ENCODE measurements at places on chromosomes 3 and 15.
A peak's percentile ranks its signal among the peaks of the same experiment; 100 is the strongest.

DNA sequence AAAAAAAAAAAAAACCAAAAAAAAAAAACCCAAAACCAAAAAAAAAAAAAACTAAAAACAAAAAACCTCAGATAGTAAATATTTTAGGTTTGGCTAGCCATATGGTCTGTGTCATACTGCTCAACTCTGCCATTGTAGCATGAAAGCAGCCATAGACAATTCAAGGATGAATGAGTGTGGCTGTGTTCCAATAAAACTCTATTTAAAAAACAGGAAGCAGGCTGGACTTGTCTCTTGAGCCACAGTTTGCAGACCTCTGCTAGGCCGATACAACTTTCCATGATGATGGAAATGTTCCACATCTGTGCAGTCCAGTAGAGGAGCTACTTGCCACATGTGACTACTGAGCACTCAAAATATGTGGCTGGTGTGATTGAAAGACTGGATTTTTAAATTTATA, 11.1 kb downstream of the EFCAB12 start:
- DNase-seq = no peak

GRCh38 chr15:35381328-35381727, 164.6 kb downstream of the DPH6 start:
- no peak for DNase-seq

DNA sequence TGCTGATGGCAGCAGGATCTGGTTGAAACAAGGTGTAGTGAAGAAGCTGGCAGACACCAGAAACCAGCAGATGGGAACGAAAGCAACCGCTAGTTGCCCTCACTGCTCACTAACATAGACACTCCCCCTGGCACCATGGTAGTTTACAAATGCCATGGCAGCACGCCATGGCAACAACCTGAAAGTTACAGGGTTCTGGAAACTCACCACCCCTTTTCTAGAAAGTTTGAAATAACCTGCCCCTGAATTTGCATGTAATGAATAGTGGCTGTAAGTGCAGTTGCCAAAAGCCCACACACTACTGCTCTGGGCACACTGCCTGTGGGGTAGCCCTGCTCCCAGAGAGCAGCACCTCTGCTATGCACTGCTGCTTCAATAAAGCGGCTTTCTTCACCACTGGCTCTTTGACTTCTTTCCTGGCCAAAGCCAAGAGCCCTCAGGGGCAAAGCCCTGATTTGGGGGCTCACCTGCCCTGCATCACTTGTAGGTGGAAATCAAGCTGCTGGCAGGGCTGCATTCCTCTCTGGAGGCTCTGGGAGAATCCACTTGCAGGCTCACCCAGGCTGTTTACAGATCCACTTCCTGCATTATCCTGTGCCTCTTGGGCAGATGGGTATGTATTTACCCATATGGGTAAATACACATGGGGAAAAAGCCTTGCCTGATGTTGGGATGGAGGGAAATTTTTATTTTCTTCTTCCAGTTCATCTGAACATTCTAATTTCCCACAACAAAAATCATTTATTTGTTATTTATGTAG, 2.0 kb upstream of the GP9 start:
- no peak for DNase-seq

DNA sequence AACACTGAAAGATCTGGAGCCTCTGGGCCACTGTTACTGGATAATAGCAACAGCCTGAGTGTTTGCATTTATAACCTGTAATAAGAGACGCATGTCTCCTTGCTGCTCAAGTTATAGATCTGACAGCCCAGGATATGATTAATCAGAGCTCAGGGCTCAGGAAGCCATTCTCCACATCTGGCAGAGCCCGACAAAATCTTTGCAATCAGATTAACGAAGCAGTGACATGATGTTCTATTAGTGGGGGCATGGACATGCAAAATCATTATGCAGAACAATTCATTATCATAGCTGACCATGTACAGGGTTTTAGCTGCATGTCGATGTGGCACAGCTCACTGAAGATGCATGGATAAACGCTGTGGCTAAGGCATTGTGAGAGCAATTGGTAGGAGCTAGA, 730.3 kb downstream of the ZNF385D start:
- DNase-seq = no peak

GRCh38 chr3:126184465-126185000, 4.1 kb upstream of the ALDH1L1 start:
- DNase-seq = no peak

- DNase-seq = no peak
These were observed 27.6 kb downstream of the SLC4A7 start for GRCh38 chr3:27456554-27456953.

DNA sequence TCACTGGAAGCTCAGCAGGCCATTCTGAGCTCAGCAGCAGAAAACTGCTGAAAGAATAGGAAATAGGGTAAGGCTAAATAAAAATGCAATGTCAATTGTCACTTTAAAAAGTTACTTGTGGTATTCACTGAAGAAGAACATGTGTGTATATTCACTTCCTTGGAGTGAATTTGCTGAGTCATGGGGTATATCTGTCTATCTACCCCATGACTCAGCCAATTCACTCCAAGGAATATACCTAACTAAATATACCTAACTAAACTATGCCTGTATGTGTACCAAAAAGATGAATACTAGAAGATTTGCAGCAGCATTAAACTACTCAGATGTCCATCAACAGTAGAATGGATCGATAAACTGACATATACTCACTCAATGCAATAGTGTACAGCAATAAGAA, 69.5 kb upstream of the KCNAB1 start:
- no peak for DNase-seq

GRCh38 chr3:186241910-186242821, 119.9 kb downstream of the DGKG start:
- DNase-seq = peak; percentile 65

DNA sequence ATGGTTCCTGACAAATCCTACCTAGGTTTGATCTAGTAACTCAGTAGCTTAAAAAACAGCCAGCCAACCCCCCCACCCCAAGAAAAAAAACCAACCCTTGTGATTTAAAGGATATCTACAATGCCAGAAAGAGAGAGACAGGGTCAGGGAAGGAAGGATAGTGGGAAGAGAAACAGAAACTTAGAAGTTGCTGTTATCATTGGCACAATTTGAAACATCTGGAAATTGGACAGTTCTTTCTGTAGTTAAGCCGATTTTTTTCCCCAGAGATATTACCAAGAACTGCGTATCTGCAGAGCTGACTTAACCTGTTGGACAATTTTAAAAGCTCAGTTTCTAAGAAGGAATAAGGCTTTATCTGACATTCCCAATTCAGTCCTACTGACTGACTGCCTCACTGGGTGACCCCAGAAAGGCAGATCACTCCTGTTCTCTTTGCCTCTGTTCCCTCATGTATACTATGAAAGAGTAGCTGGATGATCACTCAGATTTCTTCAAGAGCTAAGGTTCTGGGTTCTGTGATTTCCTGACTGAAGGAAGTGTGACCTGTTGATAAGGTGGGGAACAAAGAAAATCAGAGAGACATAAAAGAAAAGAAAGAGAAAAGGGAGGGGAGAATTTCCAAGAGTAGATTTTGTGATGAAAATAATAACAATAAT, 128.3 kb downstream of the MAP2K5 start:
- no peak for DNase-seq

- no peak for DNase-seq
These were observed 85.3 kb downstream of the TRAK1 start for GRCh38 chr3:42176242-42177034.

DNA sequence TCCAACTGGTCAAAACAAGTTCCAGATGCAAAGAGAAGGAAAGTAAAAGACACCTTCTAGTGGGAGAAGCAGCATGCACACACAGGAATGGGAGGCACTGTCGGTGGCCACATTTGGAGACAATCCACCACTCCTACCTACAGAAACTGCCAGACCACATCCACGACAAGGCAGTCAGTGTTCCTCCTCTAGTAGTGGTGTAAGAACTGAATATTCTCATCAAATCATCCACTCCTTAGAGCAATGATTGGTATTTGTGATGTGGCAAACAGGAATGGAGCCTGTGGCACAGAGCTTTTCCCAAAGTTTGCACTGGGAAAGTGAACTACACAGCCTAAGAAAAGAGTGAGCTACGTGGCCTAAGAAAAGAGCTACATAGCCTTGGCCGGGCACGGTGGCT, 5.1 kb upstream of the SPINT1 start:
- no peak for DNase-seq

- DNase-seq = no peak
These were observed 22.6 kb upstream of the PEX5L start for GRCh38 chr3:180059356-180059755.

DNA sequence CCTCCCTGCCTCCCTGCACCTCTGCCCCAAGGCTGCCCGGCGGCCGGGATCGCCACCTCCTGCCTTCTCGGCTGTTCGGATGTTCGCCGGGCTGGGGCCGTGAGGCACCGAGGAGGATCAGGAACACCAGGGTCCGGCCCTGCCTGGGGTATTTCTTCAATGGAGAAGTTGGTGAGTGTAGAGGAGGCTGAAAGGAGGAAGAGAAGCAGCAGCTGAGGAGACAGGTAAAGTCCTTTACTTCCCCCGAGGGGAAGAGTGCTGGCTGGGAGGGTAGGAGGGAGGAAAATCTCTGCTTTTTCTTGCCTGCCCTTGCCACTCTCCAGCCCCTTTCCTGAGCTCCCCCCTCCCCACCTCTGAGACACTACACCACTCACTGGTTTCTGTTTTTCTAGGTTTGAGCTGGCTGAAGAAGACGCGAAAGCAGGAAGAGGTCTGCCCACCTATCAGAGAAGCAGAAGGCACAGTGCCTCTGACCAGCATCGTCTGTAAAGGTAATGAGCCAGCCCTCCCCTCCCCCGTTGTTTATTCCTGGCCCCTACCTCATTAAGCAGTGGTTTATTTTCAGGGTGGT, 519 bp downstream of the ASB7 start:
- DNase-seq = peak; percentile 42

GRCh38 chr15:87916208-87916607, 340.3 kb downstream of the NTRK3 start:
- no peak for DNase-seq

- no peak for DNase-seq
These were observed 526.4 kb downstream of the SOX2 start for GRCh38 chr3:182238126-182238525.

DNA sequence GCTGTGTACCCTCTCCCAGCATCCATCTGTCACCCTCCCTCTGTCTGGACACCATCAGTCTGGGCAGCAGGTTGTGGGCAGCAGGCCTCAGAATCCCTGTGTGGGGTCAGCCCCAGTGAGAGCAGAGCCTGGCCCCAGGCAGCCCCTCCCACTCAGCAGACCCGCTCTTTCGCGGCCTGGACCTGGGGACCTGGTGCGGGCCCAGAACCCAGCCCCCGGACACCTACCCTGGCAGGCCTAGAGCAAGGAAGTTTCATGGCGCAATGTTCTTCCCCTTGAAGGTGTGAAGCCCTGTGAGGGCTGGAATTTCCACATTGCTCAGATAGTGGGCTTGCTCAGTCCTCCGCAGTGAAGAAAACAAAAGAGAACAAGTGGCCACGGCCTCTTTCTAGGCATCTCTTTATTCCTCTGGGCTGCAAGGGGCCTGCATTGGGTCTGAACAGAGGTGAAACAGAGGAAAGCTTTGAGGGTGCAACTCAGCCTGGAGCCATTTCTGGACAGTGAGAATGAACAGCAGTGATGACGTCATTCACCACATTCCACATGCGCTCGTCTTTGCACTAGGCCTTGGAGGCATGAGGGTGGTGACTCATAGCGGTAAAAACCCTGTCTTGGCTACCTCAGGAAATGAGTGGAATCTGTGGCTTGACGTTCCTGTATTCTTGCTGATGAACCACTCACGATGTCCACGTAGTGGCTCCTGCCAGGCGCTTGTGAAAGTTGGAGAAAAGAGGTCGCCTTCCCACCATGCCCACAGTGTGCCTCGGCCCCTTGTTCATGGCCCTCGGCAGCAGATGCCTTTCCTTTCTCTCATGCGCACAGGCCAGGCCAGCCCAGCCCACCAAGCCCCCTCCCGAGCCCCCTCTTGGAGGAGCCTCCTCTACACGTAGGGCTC, 66.1 kb downstream of the SLC30A4 start:
- peak; percentile 72 for DNase-seq

GRCh38 chr3:66411961-66412887, 88.6 kb downstream of the LRIG1 start:
- DNase-seq = no peak

- DNase-seq = no peak
These were observed 27.2 kb upstream of the WDR5B start for GRCh38 chr3:122443090-122443489.

DNA sequence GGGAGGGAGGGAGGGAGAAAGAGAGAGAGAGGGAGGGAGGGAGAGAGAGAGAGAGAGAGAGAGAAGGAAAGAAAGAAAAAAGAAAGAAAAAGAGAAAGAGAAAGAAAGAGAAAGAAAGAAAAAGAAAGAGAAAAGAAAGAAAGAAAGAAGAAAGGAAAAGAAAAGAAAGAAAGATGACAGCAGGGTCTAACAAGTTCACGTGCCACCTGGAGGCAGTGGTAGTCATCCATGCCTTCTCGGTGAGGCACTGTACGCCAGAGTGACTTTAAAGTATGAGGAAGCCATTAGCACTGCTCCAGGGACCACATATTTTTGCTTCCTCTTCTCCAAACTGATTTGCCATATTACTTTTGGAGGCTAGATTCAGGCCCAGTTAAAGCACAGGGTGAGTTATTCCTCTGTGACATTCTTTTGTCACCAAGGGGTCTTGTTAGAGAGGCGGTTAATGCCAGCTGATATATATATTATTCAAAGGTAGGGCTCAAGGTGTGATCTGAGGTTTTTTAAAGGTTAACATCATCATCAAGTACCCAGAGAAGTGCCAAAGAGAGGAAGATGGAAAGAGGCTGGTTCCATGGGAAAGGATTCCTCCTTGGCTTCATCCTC, at the start of gene HTR3D:
Gene HTR3D, plus strand, starts transcription at position 556 of the 606 bp plus-strand sequence. Its CDS starts 0 bp downstream, at position 556.
- no peak for DNase-seq

DNA sequence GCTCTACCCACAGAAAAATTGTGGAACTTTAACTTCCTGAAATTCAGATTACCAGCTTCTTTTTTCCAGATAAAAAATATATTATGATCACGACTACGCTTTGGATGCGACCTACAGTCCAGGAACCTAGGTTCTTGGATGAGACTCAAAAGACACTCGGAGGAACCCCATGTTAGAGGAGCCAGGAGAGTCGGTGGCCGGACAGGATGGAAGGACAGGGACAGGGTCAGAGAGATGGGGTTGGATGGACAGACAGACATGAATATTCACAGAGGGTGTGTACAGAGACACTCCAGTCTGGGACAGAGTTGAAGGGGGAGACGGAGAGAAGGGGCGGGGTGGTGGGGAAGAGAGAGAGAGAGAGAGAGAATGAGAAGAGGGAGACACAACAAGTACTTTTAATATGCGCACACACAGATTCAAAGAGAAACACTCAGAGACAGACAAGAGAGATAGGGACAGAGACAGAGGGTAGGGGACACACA, 9.5 kb downstream of the FAM3D start:
- no peak for DNase-seq

DNA sequence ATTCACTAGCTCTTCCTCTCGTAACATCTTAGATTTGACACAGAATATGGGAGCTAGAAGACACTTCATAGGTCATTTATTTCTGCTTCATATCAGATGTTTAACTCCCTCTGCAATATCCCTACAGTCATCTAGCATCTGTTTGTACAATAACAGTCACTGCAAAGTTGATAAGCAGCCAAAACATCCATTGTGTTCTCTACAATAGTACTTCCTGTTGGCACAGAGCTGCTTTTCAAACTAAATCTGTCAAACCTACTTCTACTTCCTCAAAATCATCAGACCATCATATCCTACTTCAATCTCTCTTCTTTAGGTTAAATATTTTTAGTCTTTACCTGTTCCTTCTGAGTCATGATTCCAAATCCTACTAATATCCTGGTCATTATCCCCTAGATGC, 233.2 kb downstream of the FGF12 start:
- no peak for DNase-seq

GRCh38 chr3:127203024-127203423, 10.1 kb downstream of the PRR23E start:
- DNase-seq = no peak

- no peak for DNase-seq
These were observed 23.1 kb downstream of the FGD5 start for GRCh38 chr3:14841836-14842235.
